ENCODE measurements at places on chromosomes 5 and 9. TPM values are rescaled to one million over a fixed set of nuclear protein-coding genes. Genes with fewer than 3 reads are reported as not detected.

DNA sequence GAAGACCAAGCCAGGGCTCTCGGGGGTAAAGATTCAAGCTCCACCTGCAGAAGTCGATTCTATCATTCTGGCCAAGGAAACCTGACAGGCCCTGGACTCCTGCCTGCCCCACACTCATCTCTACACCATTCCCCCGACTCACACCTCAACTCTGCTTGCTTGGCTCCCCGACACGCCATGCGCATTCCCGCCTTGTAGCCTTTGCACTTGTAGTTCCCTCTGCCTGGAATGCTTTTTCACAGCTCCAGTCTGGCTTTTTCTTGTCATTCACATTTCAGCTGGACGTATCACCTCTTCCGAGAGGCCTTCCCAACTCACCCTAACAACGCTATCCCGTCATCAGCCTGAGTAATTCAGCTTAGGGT lies 28.7 kb upstream of the HAND1 start:
- no peak for DNase-seq

GRCh38 chr5:101677961-101678360 lies 618.1 kb downstream of the SLCO4C1 start:
- DNase-seq = no peak

DNA sequence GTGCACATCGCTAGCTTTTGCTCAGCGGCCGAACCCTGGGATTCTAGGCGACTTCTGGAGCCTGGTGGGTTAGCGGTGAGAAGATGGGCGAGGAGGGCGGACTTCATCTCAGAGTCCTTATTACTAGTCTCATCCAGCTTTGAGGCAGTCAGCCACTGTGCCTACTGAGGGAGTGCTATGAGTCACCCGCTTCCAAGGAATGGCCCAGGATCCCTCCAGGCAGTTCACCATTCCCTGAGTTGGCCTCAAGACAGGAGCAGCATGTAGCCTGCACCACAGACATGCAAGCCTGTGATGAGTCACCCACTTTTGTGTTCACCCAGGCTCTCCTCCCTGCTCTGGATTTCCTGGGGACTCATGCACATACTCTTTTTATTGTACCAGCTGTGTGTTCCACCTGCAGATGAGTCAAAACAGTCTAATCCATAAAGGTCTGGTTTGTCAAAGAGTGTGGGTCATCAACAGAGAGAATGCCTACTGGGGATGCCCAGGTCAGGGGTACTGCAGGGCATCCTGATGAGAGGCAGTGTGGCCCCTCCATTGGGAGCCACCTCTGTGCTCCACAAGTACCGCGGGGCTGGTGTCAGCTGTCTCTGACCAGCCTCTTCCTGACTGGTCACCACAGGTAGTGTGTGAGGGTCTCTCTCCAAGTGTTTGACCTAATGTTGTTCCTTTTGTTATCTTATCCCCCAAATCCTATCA lies 20.2 kb downstream of the SLC22A5 start:
- no peak for DNase-seq

- DNase-seq = no peak
These were observed 930 bp downstream of the PRLR start for GRCh38 chr5:35229076-35230037.

DNA sequence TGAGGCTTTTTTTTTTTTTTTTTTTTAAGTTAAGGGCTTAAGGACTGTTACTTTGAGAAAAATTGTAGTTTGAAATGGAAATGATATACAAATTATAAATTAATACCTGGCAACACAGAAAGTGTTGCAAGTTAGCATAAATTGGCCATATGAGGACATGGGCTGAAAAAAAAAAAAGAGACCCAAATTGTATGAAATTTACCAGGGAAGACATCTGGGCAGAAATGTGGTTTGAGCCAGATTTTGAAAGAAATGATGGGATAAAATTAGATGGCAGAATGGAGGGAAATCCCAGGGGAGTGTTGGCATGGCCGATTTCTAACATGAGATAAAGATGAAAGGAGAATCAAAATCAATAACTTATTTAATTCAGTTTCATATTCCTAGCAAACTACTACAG lies 472.1 kb downstream of the CTNND2 start:
- no peak for DNase-seq

- DNase-seq = no peak
These were observed 66.7 kb downstream of the TARS1 start for GRCh38 chr5:33507426-33507825.

The GCNT1 gene
- 38.4 TPM for total RNA-seq

The ALDH1B1 gene
- 5.8 TPM for total RNA-seq

Measured in OCI-LY7 (cell line).